NCI-H524 (cell line): ENCODE measurements at places on chromosomes 1 and 21.
A peak's percentile ranks its signal among the peaks of the same experiment; 100 is the strongest.

DNA sequence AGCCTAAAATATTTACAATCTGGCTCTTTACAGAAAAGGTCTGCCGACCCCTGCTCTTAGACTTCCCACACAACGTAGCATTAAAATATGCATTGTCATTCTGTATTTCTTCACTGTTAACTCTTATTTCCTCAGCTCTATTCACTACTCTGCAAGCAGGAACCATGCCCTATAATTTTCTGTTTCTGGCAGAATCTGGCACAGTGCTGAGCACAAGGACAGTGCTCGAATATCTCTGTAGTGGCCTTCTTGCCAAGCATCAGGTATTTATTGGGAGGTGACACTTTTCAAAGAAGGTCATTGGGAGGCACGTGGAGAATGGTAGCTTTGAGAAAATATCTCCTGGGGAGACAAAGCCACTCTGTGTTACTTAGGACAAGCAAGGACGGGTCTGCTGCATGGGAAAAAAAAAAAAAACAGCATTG, 77.9 kb downstream of the PSMG1 start:
- DNase-seq: no peak

- DNase-seq: no peak
Measured at GRCh38 chr1:2316451-2316961, 74.8 kb downstream of the MORN1 start.

DNA sequence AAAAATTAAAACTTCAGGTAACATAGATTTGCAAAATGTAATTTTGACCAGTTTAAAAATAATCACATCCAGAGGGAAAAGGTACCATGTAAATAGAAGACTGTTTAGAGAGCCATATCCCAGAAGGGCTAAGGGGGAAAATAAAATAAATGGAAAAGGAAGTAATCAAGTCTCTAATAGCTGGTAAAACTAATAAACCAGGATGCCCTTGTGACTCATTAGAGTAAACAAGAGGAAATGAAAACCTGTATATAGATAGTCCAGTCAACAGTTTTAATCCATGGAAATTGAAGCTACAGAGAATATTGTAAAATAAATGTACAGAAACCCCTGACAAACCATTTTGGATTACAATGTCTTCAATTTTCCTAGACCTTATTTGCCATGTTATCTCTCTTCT, 698.0 kb upstream of the RGS18 start:
- DNase-seq: no peak

DNA sequence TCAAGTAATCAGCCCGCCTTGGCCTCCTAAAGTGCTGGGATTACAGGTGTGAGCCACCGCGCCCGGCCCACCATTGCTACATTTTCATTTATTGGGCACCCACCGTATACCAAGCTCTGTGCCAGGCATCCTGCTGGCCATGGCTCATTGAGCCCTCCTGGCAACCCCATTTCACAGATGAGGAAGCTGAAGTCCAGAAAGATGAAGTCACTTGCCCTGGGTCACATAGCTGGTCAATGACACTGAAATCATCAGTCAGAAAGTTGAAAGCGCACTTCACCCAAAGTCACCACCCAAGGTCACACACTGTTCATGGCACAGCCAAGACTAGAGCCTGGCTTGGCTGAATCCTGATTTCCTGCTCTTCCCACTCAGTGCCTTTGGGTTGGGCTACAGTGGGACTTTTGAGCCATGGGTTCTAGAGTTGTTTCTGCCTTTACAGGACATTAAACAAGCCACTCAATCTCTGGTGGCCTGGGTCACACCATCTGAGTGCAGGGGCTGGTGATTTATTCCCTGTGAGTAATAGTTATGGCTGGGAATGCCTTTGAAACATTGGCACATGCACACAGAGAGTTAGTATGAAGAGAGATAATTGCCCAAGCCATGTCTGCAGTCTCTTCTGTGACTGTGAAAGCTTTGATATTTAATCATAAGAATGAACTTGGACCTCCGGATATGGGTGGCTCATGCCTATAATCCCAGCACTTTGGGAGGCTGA, 16.0 kb upstream of the ARHGEF10L start:
- no peak for DNase-seq

GRCh38 chr1:44602634-44603628, 71.3 kb downstream of the TMEM53 start:
- DNase-seq: peak; percentile 89

GRCh38 chr1:161182214-161182613, 4.9 kb upstream of the B4GALT3 start:
- DNase-seq: no peak

DNA sequence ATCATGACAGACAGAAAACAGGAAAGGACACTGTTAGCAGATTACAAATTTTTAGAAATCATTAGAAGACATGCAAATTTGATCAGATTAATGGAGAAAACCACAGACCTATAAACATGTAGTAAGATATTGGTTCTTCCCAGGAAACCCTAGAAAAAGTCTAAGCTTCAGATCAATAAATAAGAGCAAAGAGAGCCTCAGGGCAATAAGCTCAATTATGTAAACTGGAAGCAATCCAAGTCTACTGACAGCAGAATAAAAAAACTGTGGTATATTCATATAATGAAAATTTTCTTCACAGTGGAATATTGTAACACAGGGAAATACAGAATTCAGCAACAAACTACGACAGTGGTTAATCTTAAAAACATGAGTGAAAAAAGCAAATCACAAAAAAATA, 36.3 kb downstream of the NRDC start:
- no peak for DNase-seq

DNA sequence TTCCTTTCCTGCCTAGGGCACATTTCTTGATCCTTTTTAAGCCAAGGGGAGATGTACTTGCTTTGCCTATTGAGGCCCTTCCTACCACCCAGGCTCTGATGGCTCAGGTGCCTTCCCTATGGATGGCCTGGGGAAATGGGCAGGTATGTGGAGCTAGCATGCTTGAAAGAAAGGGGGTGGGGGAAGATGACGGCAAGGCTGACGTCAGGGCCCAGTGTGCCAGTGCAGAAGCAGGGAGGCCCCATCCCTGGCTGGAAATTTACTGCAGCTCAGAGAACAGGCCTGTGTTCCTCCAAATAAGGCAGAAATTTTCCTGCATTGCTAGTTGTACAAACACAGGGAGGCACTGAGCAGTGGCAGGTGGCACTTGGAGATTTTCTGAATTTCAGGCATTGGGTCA, 453.2 kb upstream of the VAMP3 start:
- DNase-seq: no peak

- DNase-seq: peak; percentile 21
Measured at GRCh38 chr1:235326719-235327558, 1.0 kb downstream of the ARID4B start.

- DNase-seq: no peak
Measured at GRCh38 chr1:71885171-71885570, 397.2 kb downstream of the NEGR1 start.

DNA sequence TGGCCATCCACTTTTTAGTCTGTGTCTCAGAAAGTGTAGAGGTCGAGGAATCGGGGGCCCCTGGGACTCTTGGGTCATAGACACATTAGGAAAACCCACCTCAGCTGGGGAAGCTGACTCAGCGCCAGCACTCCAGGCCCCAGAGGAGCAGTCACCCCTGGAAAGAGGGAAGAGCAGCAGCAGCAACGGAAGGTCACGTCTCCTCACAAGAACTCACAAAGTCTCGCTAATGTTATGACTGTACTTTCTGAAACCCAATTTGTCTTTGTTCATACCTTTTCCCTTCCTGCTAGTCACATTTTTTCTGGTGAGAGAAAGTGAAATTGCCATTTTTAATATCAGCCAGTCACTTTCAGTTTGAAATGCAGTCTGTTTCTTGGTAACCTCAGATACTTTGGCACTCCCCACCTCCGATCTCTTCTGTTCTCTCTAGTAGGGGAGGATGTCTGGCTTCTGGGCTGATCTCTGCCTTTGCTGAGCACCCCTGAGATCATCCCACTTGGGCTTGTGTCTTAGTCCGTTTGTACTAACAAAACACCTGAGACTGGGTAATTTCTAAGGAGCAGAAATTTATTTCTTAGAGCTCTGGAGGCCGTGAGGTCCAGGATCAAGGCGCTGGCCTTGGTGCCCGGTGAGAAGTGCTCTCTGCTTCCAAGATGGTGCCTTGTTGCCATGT, 6.0 kb upstream of the NLRP3 start:
- DNase-seq: no peak

GRCh38 chr21:35578347-35578782, 482.0 kb downstream of the SETD4 start:
- DNase-seq: no peak
